ENCODE measurements at places on chromosomes 7 and 10.

GRCh38 chr7:52473756-52474155, 561.7 kb upstream of the POM121L12 start:
- no peak for DNase-seq

GRCh38 chr7:106282852-106283251, 1.9 kb downstream of the NAMPT start:
- no peak for DNase-seq

DNA sequence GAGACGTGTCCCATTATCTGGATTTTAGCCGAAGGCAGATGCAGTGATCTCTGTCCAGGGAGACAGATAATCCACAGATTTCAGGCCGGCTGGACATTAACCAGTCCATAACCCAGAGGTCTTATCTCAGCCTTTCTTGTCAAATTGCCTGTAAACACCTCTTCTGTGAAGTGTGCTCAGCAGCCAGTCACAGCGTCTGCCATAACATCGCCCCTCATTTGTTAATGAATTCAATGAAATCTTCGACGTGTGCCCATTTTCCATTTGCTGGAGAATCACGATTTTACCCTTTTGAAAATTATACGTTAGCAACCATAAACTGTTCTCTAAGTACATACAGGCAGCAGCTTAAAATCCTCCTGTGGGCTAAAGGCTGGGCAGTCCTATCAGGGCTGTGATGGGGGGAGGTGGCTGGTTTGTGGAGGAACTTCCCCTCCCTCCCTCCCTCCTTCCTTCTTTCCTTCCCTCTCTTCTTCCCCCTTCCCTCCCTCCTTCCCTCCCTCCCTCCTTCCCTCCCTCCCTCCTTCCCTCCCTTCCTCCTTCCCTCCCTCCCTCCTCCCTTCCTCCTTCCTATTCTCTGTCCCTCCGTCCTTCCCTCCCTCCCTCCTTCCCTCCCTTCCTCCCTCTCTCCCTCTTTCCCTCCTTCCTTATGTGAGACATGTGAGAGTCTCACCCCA, 26.6 kb upstream of the FAM20C start:
- no peak for DNase-seq

GRCh38 chr10:2611603-2612002, 455.7 kb upstream of the PFKP start:
- no peak for DNase-seq

GRCh38 chr10:89029181-89029580, 38.6 kb downstream of the FAS start:
- DNase-seq = no peak

DNA sequence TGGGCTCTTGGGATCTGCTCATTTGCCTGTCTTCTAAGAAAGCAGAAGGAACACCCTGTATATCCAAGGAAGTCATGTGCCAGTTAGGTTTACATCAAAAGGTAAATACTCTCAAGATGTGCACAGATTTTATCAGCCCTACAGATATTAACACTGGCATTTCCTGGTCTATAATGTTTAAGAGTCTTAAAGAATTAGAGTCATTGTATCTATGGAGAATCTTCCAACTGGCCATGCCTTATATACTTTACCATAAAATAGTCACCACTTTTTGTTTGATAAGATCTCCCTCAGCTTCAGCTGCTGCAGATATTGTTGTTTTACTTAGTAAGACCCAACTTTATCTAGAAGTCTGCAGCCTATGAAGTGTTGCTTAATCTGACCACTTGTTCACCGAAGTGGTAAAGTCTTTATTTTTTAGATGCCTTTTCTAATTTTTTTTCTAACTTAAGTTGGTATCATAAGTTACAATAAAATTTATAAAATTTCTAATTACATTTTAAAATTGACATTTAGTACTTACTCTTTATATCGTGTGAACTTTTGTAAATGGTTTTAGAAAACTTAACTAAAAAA, 58.5 kb downstream of the CPED1 start:
- no peak for DNase-seq

DNA sequence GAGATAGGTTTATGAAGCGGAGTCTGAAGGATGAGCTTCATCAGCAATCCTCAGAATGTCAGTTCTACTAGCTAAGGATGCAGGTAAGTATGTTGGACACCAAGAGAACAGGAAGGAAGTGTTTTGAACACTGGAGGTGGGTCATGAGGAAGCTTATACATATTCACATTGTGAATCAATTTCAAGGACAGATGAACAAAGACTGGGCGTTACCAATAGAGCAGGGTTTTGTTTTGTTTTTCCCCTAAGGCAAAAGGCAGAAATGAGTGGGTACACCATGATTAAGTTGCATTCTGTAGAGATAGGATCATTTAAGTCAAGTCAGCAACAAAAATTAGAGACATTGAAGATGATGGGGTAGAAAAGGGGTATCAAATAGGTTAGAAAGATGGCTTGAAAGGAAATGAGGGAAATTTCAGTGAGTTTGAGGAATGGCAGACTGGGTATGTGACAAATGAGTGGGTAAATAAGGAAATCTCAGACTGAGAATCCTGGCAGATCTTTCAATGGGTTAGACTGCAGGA, 51.7 kb downstream of the MEST start:
- no peak for DNase-seq

DNA sequence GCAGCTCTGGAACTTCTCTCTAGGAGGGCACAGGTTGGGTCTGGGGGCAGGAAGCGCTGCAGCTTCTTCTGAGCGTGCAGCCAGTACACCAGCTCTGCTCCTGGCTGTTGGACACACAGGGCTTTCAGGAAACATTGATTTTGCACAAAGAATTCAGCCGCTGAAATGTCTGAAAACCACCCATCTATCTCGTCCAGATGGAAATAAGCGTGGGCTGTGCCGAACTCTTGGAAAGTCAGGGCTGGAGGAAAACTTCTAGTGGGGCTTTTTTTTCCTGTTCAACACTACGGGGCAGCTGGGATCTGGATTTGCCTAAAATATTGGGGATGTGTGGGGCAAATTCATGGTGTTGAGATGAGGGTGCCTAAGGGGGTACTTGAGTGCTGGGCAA, 31.2 kb downstream of the PALD1 start:
- no peak for DNase-seq

DNA sequence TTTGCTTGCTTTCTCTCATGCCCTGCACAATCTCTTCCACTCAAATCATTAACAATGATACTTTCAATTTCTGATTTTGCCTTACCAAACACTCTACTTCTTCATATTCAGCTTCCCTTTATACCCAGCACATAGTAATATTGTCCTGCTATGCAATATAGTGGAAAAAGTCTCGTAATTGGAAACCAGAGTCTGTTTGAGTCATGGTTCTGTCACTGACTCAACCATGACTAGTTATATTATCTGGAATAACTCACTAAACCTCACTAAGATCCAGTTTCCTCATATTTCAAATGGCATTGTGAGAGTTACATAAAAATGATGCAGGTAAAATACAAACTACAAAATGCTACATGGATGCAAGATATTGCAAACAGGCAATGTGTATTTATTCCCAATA, 98.5 kb upstream of the LRRTM3 start:
- no peak for DNase-seq

- no peak for DNase-seq
Observed at GRCh38 chr7:26413007-26413691, 121.5 kb downstream of the SNX10 start.

GRCh38 chr10:35307297-35307696, 29.0 kb upstream of the CCNY start:
- no peak for DNase-seq

DNA sequence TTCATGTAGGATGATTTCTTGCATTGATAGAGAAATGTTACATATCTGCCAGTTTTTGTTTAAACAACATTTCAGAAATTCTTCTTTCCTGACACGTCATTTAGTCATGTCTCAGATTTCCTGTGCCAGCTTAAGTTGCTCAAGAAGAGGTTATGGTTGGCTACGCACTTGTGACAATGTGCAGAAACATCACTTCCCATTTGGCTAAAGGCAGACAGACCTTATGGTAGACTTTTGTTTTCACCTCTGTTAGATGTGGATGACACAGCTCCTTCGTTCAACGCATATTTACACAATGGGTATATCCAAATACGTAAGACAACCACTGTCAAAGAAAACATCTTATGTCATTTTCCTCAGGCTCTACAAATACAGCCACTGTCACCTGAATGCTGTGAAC, 125.8 kb downstream of the DOCK4 start:
- no peak for DNase-seq

GRCh38 chr7:32533276-32534029, 38.2 kb downstream of the AVL9 start:
- no peak for DNase-seq

- no peak for DNase-seq
Observed at GRCh38 chr10:11793762-11794479, 29.2 kb upstream of the PROSER2 start.

DNA sequence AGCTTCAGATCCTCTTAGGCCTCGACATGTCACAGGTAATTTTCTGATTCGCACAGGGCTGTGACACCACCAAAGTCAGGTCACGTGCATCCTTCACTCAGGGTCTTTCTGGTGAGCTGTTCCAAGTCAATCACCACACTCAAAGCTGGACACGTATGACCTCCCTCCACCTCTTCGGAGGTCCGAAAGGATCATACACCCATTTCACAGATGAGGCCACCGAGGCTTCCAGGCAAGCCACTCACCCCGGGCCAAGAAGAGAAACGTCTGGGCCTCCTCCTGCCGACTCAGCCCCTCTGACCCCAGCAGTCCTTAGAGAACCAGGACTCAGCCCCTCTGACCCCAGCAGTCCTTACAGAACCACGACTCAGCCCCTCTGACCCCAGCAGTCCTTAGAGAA, 74.6 kb downstream of the FOXL3 start:
- no peak for DNase-seq

GRCh38 chr7:921581-922333, 32.7 kb downstream of the ADAP1 start:
- no peak for DNase-seq

GRCh38 chr7:96314402-96315124, 7.3 kb downstream of the SLC25A13 start:
- DNase-seq = no peak

GRCh38 chr10:114682532-114682931, 24.5 kb upstream of the ABLIM1 start:
- DNase-seq = no peak
